ENCODE measurements at places on chromosomes 7 and 10.

DNA sequence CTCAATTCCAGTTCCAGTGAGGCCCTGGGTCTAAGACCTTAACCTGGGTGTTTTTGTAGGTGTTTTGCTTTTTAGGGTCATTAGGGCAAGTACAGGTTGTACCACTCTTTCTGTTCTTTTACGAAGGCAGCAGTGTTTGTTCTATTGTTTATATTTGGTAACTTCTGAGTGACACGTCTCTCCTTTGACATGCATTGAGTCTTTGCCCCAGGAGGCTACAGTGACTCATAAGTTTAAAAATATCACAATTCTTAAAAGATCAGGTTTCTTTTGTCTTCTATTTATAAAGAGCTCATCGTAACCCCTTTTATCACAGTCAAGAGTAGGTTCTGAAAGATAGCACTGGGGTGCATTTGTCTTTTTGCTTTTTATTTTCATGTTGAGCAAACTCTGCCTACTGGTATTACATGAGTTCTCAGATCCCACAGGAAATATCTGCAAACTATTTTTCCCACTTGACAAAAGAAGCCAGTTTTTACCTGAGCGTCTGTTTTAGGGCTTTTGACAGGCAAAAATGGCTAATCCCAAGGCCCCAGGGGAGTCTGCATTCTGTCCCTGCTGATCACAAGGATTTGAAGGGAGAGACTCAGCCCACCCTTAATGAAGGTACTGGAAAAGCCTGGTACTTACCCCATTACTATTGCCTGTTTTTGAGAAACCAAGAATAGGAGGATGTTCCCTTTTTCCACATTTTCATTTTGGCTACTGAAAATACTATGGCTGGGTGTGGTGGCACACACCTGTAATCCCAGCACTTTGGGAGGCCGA, 7.9 kb downstream of the NUDT13 start:
- no peak for DNase-seq

DNA sequence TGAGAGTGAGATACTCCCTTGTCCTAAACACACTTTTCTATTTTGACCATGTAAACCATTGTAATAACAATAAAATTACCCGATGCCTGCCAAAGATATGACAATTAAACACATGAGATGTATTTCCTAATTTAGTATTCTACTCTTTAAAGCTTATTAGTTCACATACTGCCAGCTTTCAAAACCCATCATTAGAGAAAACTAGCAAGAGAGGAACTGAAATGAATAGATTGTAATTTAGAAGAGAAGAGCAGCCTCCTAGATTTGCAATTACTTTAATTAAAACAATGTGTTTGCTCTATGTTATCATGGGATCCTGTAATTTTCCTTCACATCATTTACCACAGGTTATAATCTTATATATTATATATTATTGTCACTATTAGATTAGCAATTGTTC, 428.2 kb downstream of the THSD7A start:
- no peak for DNase-seq

DNA sequence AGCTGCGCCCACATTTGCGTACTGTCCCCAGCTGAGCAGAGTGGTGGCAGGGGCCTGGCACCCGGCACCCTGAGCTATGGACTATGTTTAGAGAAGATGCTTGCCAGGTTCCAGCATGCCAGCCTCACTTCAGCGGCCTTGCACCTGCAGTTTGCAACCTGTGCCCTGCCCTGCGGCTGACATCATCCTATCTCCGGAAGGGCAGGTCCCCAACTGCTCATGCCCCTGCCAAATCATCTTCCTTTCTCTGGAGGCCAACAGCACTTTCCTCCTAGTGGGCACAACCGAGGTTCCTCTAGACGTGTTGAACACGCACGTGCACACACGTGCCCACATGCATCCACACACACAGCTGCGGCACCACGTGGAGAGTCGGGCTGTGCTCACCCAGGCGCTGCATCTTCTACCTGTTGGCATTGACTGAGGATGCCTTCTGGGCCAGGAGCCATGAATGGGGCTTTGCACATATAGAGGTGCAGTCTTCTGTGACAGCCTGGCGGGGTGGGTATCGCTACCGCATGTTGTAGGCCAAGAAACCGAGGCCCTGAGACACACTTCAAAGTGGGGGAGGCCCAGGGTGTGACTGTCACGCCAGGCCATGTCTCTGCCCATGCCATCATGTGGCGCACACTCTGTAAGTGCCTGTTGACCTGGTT, 24.5 kb downstream of the CNPY1 start:
- no peak for DNase-seq

DNA sequence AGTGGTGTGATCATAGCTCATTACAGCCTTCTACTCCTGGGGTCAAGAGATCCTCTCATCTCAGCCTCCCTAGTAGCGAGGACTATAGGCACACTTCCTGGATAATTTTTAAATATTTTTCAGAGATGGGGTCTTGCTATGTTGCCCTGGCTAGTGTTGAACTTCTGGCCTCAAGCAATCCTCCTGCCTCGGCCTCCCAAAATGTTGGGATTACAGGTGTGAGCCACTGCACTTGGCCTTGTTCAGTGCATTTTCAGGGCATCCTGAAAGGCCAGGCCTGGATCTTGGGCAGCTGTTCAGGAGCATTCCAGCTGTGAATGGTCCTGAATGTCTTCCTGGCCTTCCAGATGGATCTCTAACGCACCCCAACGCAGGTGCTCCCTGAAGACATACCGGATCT, 95.7 kb downstream of the PFKFB3 start:
- no peak for DNase-seq

GRCh38 chr10:68955355-68955831, 577 bp upstream of the DDX21 start:
- DNase-seq: no peak

GRCh38 chr10:24652381-24652957, 71.2 kb downstream of the ARHGAP21 start:
- DNase-seq: no peak

- no peak for DNase-seq
Observed at GRCh38 chr7:127798023-127798422, 146.0 kb downstream of the SND1 start.

- no peak for DNase-seq
Observed at GRCh38 chr7:87110778-87111177, 41.5 kb upstream of the DMTF1 start.

DNA sequence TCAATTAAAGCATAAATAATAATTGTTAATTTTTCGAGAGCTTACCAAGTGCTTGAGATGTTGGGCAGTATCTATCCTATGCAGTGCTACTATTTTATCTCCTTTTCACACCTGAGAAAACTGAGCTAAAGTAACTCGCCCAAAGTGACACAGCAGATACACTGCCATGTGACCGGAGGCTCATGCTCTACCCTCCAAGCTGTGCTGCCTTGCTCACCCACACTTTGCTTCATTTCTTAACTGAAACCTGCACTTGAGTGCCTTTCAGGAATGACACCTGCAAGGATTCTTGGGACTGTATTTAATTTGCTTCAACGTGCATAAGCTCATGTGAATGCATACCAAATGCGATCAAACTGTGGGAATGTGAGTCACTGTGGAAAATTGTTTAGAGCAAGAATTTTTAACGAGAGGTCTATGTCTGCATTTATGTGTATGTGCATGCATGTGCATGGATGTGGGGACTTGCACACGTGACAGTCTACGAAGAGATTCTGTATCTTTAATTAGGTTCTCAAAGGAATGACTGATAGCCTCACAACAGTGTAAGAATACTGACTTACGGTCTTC, 119.2 kb downstream of the ADCYAP1R1 start:
- DNase-seq: no peak

- DNase-seq: no peak
Observed at GRCh38 chr7:38574086-38574485, 57.1 kb downstream of the AMPH start.

GRCh38 chr7:920351-921070, 34.0 kb downstream of the ADAP1 start:
- DNase-seq: no peak

GRCh38 chr7:99617192-99617781, 541 bp downstream of the ZSCAN25 start:
- no peak for DNase-seq

DNA sequence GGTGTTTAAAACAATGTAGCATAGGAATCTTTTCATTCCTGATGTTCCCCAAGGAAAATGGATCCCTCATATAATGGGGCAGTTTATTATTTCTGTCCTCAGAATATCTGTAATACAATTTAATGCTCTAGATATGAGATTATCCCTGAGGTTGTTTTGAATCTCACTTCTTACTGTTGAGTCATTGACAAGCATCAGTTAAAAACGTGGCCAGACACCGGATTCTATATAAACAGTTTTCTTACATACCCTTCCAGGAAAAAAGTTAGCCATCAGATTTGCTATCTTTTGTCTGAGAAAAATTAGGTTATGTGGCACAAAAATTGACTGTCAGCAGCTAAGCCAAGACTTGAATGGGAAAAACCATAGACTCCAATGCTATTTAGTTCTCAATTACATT, 539.8 kb upstream of the CELF2 start:
- no peak for DNase-seq

- DNase-seq: no peak
Observed at GRCh38 chr7:70494225-70495032, 637.5 kb upstream of the GALNT17 start.

GRCh38 chr10:116892907-116893685, 43.8 kb downstream of the ENO4 start:
- DNase-seq: no peak

DNA sequence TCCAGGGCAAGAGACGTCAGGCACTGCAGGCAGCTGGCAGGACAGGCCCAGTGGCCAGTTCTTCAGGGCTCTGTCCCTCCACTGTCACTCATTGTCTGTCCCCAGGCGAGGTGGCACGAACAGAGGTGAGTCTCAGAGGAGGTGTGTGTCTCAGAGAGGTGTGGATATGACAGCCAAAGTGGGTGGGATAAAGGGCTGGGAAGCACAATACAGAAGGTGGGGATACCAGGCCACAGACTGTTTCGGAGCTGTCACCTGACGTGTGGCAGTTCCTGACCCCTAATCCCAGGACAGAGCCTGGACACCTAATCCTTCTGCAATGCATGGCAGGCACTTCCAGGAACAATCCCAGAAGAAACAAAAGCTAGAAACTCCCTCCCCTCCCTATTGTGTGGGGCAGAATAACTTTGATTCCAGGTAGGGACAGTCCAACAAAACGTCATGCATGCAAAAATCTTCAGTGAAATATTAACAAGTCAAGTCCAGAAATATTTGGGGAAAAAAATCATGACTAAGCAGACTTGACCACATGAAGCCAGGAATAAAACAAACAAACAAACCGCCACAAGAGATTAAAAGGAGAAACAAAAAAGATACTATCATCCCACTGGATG, 11.6 kb downstream of the KLRG2 start:
- DNase-seq: no peak

- no peak for DNase-seq
Observed at GRCh38 chr7:91265693-91266066, 1.4 kb downstream of the FZD1 start.

DNA sequence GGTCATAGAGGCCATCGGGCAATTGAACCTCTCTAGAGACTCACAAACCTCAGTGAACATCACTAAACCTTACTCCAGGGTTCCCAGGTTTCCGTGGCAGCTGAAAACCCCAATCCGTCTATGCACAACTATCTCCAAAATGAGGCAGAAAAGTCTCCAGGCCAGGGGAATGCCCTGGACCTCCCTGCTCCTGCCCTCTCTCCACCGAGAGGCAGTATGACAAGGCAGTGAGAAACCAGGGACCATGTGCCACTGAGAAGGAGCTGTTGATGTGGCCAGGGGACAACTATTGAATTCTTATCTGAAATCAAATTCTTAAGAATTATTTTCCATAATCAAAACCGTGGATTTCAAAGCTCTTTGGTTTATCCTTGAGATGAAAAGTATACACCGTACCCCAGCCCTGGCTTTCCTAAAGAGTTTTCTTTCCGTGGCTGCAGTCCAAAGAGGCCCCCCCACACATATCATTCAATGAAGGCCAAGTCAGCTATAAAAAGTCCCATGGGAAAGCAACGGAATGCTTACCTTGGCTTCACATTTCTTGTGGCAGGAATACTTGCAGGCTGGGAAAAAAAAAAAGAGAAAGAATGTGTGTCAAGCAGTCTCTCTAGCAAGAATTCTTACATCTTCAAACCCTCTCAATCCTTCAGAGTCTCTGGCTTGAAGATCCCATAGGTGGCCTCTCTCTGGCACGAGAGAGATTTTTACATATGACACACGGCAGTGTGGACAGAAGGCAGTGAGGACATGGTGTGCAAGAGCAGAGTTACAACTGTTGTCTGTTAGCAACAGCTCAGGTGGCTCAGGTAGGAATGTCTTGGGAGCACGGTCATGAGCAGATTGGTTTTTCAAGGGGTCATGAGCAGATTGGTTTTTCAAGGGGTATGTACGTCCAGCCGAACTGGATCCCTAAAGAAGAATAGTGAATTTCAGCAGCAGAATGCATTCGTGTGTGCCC, 75.2 kb downstream of the TNS3 start:
- DNase-seq: no peak

DNA sequence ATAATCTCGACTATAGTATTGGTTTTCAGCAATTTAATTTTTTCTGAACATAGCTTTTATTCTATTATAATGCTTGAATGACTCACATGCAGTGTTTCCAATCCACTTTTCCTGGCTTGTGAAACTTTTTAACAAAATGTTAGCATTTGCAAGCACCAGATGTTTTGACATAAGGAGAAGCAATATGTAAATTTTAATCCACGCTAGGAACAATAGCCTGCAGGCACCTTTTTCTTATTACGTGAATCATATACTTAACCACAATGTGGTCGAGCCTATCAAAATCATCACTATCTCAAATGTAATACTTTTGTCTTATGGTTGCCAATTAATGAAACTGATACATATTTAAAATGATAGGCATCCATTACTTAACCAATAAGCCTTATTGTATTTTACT, 97.1 kb downstream of the TFEC start:
- DNase-seq: no peak

GRCh38 chr10:119807960-119808697, 64.5 kb downstream of the MCMBP start:
- no peak for DNase-seq

DNA sequence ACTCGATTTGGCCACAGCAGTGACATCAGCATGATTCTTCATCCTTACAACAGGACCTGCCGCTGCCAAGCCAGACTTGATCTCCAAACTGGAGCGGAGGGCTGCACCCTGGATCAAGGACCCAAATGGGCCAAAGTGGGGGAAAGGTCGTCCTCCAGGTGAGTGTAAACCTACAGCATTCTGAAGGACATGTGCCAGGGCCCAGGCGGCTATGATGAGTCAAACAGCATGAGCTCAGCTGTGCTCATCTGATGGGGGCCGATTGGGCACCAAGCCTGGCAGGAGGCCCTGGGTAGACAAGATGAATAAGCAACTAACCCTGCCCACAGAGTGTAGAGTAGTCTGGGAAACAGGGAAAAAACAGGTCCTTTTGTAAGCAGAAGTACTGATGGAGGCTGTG, 14.4 kb upstream of the ATP6V0E2 start:
- no peak for DNase-seq

GRCh38 chr10:19998482-19998881, 182.2 kb downstream of the PLXDC2 start:
- DNase-seq: no peak

- DNase-seq: no peak
Observed at GRCh38 chr10:31071232-31072005, 39.8 kb upstream of the ZNF438 start.

DNA sequence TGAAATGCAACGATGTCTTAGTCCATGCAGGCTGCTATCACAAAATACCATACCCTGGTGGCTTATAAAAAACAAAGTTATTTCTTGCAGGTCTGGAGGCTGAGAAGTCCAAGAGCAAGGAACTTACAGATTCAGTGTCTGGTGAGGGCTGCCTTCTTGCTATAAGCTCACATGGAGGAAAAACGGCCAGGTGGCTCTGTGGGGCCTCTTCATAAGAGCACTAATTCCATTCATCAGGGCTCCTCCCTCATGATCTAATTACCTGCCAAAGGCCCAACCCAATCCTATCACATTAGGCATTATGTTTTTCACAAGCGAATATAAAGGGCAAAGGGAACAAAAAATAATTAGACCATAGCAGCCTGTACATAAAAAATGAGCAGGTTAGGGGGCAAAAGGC, 35.4 kb downstream of the PAPSS2 start:
- no peak for DNase-seq
